Activated T-helper 2 cell treated with anti-CD3 and anti-CD28 coated beads, Interferon-gamma antibody, Interleukin-2, Interleukin-4, amounts not matched to agents 10 μg/mL and 5 μg/mL and 100 μg/mL, durations not matched to agents 14 hours and 24 hours and 36 hours (primary cell): ENCODE measurements at places on chromosomes 16 and 17.

- no peak for DNase-seq
Measured at GRCh38 chr16:88087517-88087877, 136.3 kb downstream of the BANP start.

DNA sequence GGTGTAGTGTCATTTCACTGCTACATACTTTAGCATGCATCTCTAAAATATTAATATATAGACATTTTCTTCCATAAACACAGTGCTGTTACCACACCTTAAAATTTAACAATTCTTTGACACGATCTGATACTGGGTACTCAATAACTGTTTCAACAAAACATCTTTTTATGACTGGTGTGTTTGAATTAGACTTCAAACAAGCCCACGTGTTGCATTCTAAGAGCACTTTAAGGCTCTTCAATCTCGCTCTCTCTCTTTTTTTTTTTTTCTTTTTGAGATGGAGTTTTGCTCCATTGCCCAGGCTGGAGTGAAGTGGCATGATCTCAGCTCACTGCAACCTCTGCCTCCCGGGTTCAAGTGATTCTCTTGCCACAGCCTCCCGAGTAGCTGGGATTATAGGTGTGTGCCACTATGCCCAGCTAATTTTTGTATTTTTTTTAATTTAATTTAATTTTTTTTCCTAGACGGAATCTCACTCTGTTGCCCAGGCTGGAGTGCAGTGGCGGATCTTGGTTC is 15.8 kb upstream of the SLC46A1 start:
- no peak for DNase-seq

DNA sequence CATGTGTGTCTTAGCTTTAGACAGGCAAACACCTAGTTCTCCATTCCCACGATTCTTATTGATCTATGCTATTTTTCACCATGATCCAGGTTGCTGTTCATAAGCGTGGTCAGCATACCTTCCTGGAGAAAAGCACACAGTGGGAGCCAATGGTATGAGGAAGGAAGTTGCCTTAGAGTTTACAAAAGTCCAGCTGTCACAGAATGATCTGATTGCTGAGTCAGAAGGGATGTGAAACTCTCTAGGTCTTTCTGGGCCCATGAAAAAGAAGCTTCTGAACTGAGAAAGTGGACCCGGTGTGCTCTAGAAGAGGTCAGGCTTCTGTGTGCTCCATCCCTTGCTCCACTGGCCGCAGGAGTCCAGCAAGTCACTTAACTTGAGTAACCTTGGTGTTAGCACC is 71.0 kb upstream of the CCL1 start:
- DNase-seq, result no peak

GRCh38 chr16:27286451-27286850 is 17.9 kb upstream of the NSMCE1 start:
- DNase-seq, result no peak

- DNase-seq, result peak; percentile 47
Measured at GRCh38 chr17:1365445-1366039, 34.5 kb downstream of the YWHAE start.

DNA sequence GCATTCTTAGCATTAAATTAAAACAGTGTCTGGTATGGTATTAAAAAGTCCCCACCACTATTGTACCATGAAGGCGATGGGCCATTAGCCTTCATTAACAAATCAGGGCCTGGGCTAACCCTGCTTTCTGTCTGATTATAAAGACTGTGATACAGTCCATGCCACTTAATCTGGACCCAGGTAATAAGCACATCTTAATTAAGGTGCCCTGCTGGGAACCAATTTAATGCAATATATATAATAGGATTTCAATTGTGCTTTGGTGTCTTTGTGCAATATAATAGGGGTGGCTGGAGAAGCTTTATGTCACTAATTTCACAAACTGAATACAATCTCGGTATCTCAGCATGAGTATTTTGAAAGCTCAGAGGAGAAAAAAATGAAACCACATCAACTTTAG is 64.4 kb upstream of the CDH8 start:
- DNase-seq, result no peak

DNA sequence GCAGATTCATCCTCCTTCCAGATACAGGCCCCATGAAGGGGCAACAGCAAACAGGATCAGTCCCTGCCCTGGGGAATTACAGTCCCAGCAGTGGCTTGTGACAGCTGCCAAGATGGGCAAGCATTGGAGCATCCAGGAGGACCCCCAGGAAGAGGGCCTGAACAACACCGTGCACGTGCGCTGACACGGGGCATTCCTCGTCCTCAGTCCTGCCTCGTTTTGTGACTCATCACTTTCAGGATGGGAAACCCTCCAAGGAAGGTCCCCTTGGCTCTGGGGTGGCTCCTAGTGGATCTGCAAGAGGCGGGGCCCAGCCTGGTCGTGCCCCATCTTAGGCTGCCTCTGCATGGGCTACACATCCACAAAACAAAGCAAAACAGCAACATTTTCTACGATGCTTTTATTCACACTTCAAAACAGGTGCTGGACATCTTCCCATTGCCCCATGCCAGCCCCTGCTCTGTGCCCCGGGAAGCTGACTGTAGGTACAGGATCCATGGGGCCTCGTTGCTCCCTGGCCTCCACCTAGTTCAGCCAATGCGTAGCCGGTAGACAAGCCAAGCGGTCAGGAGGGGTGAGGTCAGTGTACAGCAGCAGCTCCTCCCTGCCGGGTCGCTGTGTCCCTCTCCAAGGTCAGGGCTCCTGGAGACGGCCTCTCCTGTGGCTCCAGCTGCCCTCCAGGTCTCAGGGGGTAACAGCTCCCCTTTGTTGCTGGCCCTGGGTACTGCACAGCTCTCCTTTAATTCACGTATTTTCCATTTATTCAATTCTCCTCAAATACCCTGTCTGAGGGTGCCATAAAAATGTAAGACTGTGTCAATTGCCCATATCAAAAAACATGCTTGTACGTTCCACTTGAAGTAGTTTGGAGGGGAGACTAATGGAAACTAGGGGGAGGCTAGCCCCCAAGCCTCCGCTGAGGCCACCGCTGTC is 32.2 kb downstream of the ACTG1 start:
- DNase-seq, result no peak

DNA sequence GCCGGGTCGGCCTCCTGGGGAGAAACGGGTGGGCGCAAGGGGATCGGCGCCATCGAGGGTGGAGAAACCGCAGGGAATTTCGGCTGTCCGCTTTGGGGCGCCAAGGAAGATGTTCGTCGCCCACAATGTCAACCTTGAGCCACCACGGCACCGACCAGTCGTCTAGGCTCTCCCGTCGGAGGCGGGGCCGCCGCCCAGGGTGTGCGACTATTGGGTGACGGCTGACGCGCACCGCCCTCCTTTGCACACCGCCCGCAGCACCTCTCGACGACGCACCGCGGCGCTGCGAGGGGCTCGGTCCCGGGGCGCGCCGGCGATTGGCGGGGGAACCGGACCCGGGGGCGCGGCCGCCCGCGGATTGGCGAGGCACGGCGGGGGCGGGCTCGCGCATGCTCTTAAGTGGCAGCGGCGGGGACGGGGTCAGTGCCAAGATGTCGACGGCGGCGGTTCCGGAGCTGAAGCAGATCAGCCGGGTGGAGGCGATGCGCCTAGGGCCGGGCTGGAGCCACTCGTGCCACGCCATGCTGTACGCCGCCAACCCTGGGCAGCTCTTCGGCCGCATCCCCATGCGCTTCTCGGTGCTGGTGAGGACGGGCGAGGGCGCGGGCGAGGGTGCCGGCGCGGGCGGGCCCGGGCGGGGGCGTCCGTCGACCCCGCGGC is at the start of gene NUDT16L1:
Gene NUDT16L1, plus strand, starts transcription at position 267 of the 660 bp plus-strand sequence. Its CDS starts 165 bp downstream, at position 432.
- DNase-seq, result peak; percentile 97

DNA sequence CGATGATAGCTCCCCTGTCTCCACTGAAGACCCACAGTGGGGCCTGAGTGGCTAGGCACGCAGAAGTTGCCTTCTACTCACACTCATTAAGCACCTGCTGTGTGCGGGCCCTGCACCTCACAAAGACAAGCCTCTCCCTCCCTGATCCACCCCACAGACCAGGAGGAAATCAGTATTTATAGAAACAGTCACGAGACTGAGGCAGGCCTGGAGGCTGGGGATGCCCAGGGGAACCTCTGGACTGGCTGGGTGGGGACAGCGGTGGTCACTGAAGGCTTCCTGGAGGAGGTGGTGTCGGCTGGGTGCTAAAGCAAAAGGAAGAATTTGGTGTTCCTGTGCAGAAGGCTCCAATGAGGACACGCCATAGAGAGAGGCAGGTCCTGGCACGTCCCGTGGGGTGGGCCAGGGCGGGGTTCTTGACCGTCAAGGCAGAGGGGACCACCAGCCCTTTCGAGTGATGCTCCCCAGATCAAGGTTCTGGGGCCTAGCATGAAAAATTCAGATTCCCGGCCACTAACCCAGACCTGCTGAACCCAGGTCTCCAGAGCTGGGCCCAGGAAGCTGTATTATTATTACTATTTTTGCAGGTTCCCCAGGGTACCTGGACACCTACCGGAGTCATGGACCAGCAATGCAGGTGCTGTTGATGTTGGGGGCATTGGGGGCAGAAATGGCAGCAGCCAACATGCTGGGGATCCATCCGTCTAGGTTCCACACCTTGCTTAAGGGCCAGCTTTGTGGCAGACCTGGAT is 23.0 kb downstream of the PPL start:
- DNase-seq, result no peak

DNA sequence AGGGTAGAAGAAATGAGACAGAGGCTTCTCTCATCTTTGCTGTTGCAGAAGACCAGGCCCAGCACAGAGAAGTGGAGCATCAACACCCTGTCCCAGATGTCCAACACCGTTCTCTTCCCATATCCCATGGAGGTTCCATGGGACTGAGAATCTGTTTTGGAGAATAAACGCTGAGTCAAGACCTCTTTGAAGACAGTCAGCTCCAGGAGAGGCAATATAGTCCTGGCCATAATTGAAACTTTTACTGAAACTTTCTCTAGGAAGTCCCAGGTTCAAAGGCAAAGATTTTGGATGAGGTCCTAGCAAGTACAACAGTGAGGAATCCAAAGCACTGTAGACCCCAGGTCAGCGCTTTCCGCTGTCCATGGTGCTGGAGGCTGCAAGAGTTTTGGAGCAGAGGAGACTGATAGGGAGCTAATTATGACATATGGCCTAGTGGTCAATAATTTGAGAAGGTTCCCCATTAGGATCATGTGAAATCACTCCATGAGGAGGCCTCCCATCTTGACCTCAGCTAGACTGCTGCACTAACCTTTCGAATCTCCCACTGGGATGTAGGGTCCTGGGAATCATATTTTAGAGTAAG is 36.0 kb downstream of the OSBPL7 start:
- no peak for DNase-seq

GRCh38 chr17:60846175-60846574 is 168.5 kb downstream of the BCAS3 start:
- DNase-seq, result no peak
